T-helper 2 cell (primary cell): ENCODE measurements at places on chromosomes 1 and 21.

DNA sequence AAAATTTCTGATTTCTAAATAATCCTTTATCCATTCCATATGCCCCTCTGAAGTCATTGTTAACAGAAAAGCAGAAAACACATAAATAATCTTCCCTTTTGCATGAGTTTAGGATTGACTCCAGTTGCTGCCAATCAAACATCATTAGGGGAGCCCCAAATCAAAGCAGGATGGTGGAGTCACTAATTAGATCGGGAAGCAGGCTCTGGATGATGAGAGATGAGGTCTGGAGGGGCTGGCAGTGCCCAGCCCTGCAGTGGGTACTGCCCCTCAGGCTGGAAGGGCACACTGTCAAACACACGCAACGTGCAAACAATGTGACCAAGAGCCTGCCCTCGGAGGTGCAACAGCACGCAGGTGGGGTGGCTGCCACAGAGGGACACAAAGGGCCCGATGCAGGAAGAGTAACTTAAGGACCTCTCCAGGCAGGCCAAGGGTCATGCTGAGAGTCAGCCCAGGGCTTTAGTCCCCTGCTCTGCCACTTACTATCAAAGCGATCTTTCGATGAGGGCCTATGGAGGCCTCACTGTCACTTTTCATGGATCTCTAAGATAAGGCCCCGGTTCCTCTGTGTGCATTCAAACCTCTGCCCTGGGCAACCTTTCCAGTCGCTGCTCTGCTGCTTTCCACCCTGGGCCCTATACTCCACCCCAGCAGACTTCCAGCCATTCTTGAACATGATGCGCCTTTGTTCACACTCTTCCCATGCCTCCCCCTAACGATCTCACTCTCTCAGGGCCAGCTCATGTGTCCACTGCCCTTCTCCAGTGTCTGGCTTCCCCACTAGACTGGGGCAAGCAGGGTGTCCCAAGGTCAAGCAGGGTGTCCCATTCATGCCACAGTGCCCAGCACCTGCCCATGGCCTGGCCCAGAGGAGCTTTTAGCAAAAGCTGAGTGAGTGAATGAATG lies 98.9 kb downstream of the DMRTB1 start:
- DNase-seq, result no peak

- no peak for DNase-seq
These were observed 30.0 kb downstream of the ZMYM4 start for GRCh38 chr1:35298464-35298863.

DNA sequence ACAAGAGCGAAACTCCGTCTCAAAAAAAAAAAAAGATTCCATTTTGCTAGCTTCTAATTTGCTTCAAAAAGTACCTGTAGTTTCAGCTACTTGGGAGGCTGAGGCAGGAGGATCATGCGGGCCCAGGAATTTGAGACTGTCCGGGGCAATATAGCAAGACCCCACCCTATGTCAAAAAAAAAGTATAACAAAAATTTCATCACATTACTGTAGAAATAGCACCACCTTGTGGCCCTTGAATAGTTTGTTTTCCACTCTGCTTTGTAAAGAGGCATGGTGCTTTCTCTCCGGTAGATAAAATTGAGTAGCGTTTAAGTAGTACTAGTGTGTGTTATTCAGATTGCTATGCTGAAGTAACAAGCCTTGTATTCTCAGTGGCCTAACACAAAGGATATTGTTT lies 18.2 kb upstream of the MSTO1 start:
- DNase-seq, result no peak

- DNase-seq, result no peak
These were observed 12.1 kb upstream of the ABL2 start for GRCh38 chr1:179241530-179242097.

GRCh38 chr1:162660574-162660973 lies 28.3 kb downstream of the DDR2 start:
- DNase-seq, result no peak

DNA sequence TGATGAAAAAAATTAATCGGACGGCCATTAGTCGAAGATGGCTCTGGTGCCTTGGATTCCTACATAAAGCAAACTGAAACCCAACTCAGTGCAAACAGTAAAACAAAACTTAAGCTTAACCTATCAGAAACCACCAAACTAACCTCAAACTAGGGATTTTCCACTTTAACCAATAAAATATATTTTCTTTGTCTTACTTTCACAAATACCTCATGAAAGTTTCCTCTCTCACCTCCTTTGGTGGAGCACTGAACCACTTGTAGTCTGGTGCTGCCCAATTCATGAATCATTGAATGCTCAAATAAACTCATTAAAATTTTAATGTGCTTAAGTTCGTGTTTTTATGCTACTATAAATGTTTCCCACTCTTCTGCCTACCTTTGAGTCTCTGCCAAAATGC lies 7.0 kb downstream of the ADORA3 start:
- DNase-seq, result no peak
